ENCODE measurements at places on chromosomes 6 and 20.

- DNase-seq = no peak
These were observed 71.9 kb upstream of the SLC22A16 start for GRCh38 chr6:110548110-110548847.

DNA sequence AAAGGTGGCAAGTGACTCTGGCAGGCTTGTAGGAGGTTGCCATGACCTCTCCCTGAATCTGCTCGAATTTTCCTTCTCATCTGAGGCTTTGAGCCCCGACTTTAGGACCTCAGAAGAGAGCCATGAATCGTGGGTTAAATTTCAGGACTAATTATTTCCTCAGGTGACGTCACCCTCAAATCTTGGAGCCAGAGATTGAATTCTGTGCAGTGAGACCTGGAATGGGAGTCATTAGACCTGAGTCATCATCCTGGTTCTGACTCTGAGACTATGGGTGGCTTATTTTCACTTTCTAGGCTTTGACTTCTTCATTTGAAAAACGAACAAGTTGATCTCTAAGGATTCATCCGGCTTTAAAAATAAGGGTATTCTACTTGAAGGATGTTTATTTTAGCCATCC is 48.5 kb upstream of the PDYN start:
- no peak for DNase-seq

DNA sequence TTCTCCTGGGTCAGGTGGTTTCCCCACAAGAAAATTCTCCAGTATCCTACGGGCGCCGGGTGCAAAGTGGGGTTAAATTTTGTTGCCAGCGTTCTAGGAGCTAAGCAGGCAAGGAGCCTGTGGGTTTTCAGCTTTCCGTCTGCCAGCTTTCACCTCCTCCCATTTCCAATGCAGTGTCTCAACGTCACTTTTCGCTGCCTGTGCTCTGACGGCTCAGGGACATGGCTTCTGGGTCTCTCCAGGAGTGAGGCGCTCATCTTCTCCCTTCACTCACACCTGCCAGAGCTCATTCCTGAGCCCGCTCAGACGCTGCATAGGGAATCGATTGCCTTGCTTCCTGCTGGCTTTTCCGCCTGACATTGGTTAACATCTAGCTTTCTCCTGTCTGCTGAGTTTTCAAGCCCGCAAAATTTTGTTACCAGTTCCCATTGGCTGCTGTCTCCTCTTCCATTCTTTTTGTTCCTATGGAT is 7.3 kb upstream of the NAA20 start:
- no peak for DNase-seq

DNA sequence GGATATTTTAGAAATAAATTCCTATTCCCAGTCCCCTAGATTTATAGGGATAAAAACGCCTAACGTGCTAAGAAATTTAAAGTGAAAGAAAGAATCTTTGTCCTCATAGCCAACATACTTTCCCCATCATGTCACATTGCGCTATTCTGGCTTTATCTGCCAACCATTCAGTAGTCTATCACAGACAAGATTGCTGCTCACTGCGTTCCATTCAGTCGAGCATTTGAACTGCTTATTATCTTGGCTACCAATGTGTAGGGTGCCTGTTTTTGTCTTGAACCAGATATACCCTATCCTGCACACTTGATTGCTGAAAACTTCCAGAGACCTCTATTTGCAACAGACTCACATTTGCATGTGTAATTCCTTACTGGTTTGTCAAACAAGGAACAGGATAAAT is 751.5 kb downstream of the EPHA7 start:
- DNase-seq = no peak

- DNase-seq = no peak
These were observed 95.8 kb downstream of the ARMC2 start for GRCh38 chr6:108944071-108944470.

DNA sequence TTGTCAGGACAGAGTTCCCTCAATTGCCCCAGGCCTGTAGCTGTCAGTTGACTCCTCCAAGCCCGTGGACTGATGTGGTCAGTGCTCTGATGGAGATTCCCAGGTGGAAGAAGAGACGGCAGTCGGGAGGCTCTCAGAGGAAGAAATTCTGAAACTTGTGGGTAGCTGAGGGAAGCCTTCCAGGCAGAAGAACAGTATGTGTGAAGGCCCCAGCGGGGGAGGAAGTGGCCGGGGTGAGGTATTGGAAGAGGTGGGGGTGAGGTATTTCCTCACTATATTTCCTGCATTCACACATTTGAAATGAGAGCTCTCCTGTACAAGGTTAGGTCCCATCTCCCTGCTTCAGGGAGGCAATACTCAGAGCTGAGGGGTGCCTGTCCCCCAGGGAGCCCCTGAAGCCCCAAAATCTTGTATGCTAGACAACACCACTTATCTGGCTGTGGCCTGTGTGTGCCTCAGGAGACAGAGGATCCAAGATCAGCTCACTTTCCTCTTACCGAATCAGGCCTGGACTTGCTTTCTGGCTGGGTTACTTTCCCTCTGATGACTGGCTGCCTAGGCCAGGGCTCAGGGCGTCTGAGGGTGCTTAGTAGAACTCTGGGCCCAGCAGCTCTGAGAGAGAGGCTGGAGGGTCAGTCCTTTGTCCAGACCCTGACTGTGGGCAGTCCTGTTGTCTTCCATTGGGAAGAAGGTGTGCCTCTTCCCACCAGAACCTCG is 49.3 kb upstream of the MYL9 start:
- DNase-seq = peak; percentile 30

GRCh38 chr6:157282284-157282683 is 41.0 kb downstream of the TMEM242 start:
- no peak for DNase-seq

GRCh38 chr20:61106438-61106837 is 145.6 kb upstream of the CDH4 start:
- no peak for DNase-seq

DNA sequence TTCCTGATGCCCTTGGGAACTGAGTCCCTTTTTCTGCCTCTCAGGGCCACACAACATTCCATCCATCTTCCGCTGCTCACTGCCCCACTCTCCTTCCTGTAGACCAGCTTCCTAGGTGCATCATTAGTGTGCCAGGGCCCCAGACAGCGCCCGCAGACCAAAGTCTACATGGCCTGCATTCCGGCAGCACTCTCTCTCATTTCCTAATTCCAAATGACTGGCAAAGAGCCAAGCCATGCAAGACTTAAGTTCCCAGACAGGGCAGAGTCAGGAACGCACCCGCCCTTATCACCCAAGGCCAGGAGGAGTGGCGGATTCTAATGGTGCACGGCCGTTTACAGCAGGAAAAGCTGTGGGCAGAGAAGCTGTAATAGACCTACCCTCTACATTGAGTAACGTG is 159.8 kb upstream of the ARID1B start:
- DNase-seq = no peak

- no peak for DNase-seq
These were observed 156.5 kb upstream of the INSM1 start for GRCh38 chr20:20211274-20211987.

GRCh38 chr6:137754866-137755265 is 112.2 kb upstream of the TNFAIP3 start:
- DNase-seq = no peak

- peak; percentile 77 for DNase-seq
These were observed 28.6 kb downstream of the PMEPA1 start for GRCh38 chr20:57680934-57681914.

DNA sequence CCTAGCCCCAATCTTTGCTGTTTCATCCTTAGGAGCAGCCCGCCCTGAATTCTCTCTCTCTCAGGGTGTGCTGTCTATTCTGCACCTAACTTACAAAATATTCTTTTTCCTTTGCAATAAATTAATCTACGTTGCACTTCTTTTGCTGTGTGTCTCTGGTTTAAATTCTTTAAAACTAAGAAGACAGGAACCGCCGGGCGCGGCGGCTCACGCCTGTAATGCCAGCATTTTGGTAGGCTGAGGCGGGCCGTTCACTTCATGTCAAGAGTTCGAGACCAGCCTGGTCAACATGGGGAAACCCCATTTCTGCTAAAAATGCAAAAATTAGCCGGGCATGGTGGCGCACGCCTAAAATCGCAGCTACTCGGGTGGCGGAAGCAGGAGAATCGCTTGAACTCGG is 148.5 kb upstream of the PRSS16 start:
- DNase-seq = no peak

DNA sequence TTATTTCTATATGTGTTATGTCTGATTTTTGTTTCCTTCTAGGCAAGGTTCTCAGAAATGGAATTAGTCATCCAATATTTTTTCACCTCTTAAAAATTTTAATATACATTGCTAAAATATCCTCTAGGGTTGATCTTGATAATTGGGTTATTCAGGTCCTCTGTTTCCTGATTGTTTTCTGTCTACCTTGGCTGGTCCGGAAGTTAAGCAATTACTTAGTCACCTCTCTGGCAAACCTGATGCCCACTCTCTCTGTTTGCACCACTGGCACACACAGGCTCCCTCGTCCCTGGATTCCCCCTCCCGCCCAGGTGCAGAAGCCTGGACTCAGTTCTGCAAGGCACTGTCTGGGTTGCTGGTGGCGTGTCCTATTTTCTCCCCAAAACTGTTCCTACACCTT is 27.7 kb downstream of the CST9L start:
- no peak for DNase-seq

- no peak for DNase-seq
These were observed 177.7 kb upstream of the CDYL start for GRCh38 chr6:4598384-4598995.

- DNase-seq = no peak
These were observed 34.1 kb downstream of the TNXB start for GRCh38 chr6:32074996-32075532.

DNA sequence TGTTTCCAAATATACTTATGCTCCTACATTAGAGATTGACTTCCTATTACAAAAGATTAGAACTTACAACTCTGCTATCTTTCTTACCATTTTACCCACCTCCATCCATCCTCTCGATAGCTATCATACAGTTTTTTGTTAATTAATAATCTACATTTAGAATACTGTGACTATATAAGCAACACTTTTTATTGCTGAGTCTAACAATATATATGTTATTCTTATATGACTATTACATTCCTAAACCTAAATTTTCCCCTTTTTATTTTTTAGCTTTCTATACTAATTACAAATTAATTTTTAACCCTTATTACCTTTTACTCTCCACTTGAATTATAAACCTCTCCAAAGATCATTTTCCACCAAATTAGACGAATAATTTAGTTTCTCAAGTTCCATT is 57.0 kb downstream of the RNF217 start:
- DNase-seq = no peak

- DNase-seq = no peak
These were observed 111.4 kb upstream of the HDGFL1 start for GRCh38 chr6:22457996-22458395.

- no peak for DNase-seq
These were observed 221.3 kb downstream of the ERMARD start for GRCh38 chr6:169972736-169973135.

- DNase-seq = no peak
These were observed 3.0 kb upstream of the SEMG2 start for GRCh38 chr20:45218124-45218523.

DNA sequence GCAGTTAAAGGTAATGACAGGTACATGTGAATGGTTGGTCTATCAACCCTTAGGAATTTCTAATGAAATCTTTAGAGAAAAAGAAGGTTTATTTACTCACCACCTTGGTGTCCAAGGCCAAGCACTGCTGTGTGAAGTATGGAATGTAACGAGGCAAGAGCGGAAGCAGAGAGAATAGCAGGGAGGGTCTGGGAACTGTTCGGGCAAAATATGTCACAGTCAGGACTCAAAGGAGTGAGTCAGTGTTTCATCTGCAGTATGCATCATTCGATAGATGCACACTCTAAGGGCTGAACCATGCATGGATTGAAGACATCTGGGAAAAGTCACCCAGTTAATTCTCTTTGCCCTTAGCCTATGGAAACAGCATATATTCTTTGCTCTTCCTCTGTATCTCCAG is 33.2 kb downstream of the ADGRF5 start:
- DNase-seq = no peak

- DNase-seq = no peak
These were observed 38.3 kb upstream of the SAMHD1 start for GRCh38 chr20:36989797-36990196.

GRCh38 chr6:100126790-100127484 is 132.9 kb upstream of the MCHR2 start:
- DNase-seq = no peak

DNA sequence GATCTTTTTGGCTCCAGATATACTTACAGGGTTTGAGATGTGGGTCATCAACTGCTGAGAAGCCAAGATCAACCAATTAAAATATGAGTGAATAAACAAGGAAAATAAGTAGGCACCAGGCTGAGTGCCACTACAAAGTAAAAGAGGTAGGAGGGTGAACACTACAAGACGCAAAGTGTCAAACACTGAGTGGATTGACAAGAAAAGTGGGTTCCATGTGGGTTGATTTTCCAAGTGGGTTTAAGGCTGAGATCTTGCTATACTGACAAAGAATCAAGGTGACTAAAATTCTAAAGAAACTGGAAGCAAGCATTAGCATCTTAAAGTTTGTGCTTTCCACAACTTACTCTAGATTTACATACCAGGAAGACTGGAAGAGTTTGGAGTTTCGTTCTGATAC is 160.4 kb upstream of the SPACA1 start:
- DNase-seq = no peak

- no peak for DNase-seq
These were observed 464.9 kb downstream of the TBC1D32 start for GRCh38 chr6:120869397-120869796.

GRCh38 chr6:15287670-15288375 is 42.0 kb downstream of the JARID2 start:
- peak; percentile 65 for DNase-seq

DNA sequence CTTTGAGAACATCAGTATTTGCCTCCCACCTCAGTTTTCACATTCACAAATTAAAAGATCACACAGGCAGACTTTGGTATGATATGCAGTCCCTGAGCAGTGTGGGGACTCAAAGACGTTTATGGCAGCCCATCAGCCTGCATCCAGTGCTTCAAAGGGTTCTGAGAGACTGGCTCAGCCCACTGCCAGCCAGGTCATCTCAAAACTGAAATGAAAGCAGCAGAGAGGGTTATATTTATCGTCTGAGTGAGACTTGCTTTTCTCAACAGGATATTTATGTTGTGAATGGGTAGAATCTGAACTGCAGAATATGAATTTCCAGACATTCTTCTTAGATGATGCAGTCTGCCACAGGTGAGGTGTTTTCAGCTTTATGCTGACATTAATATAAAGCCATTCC is 159.8 kb downstream of the NRN1 start:
- DNase-seq = no peak

DNA sequence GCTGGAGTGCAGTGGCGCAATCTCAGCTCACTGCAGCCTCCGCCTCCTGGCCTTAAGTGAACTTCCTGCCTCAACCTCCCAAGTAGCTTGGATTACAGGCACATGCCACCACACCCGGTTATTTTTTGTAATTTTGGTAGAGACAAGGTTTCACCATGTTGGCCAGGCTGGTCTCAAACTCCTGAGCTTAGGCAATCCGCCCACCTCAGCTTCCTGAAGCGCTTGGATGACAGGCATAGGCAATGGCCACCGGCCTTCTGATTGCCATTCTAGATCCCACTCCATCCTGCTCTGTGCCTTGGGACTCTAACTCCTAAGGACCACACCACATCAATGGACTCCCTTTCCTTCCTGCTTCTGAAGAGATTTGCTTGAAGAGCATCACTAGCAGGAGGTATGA is 60.6 kb downstream of the SEL1L2 start:
- DNase-seq = no peak

All from germinal center (tissue), 1 donor.